ENCODE measurements at places on chromosomes 12 and 14.
A peak's percentile ranks its signal among the peaks of the same experiment; 100 is the strongest.

DNA sequence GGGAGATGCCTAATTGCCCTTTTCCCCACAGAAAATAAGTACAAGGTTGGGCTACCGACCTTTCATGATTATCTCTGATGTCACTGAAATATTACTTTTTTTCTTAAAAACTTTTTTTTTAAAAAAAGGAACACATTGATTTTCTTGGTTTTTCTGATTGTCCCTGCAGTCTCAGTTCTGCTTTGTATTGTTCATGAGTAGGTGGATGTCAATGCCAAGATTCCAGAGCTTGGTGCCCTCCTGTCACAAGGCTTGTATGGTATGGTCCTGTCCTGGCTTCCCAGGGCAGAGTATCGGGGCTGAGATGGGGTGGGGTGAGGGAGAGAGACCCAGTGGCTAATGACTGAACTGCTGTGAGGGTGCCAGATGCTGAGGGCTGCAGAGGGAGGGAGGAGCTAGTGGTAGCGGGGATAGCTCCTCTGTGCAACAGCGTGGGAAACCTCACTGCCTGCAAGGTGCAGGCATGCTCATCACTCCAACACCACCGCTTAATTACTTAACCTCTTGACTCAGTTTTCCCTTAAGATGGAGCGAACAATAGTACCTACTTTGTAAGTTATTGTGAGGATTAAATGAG, 4.4 kb upstream of the CTDSP2 start:
- no peaks in the 10 kb centered on the region for H3K36me3 ChIP-seq
- no peaks in the 10 kb centered on the region for H3K27me3 ChIP-seq
- no peak for DNase-seq
- peaks cover 28% of the 10 kb centered on the region for H3K4me1 ChIP-seq
- H3K27ac ChIP-seq: no peak overlapping the region

DNA sequence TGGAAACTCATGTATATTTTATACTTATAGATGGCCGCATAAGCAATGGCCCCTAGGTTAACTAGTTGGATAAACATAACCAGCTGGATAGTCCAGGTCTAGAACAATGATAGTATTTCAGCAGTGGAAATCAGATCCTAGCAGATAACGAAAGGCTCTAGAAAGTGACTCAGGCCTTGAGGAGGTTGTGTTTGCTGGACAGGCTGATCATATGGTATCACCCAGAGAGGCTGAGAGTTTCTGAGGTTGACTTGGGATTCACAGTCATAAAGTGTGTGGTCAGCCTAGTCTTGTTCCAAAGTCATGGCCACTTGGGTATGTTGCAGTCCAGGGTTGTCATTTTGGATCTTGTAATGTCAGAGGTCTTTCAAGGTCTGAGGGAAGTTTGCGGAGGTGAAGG, 16.8 kb downstream of the FLVCR2 start:
- H3K27me3 ChIP-seq: no peaks in the 10 kb centered on the region
- H3K36me3 ChIP-seq: peaks cover 5% of the 10 kb centered on the region
- no peaks in the 10 kb centered on the region for H3K4me1 ChIP-seq
- no peak for DNase-seq

GRCh38 chr12:62640910-62641448, 174.4 kb downstream of the MON2 start:
- H3K27me3 ChIP-seq: no peaks in the 10 kb centered on the region
- H3K4me3 ChIP-seq: no peak overlapping the region
- no peaks in the 10 kb centered on the region for H3K36me3 ChIP-seq
- H3K27ac ChIP-seq: peak overlapping the region; percentile 22
- peaks cover 15% of the 10 kb centered on the region for H3K4me1 ChIP-seq

GRCh38 chr14:99821519-99822508, 28.6 kb downstream of the EML1 start:
- peaks cover 12% of the 10 kb centered on the region for H3K4me1 ChIP-seq
- H3K27ac ChIP-seq: no peak overlapping the region
- no peak overlapping the region for H3K4me3 ChIP-seq
- peak; percentile 48 for DNase-seq
- H3K36me3 ChIP-seq: no peaks in the 10 kb centered on the region

DNA sequence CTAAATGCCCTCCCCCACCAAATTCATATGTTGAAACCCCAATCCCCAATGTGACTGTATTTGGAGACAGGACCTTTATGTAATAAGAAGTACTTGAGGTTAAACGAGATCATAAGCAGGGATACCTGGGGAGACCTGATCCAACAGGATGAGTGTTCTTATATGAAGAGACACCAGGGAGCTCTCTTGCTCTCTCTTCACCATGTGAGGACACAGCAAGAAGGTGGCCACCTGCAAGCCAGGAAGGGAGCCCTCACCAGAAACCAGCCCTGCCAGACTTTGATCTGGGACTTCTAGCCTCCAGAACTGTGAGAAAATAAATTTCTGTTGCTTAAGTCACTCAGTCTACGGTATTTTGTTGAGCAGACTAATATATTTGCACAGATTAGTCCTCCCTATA, 113.6 kb downstream of the NUAK1 start:
- no peaks in the 10 kb centered on the region for H3K36me3 ChIP-seq
- H3K27ac ChIP-seq: no peak overlapping the region
- H3K27me3 ChIP-seq: no peaks in the 10 kb centered on the region
- no peak overlapping the region for H3K4me3 ChIP-seq
- DNase-seq: no peak
- peaks cover 22% of the 10 kb centered on the region for H3K4me1 ChIP-seq

DNA sequence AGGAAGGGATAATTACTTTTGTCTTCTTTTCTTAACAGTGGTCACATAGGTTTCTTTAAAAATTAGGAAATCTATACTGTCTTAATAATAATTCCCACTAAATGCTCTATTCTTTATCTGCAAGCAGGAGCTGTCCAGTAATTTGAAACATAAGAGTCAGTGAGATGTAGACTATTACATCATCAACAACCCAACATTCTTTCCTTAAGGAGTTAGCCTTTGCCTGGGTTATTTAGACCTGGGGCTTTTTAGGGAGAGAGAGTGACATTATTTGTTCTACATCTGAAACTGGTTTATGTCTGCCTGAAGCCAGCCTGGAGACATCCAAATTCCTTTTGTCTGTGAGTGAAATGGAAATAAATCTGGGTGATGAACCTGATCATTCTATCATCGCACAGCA, 294.4 kb downstream of the TMTC2 start:
- H3K4me1 ChIP-seq: peaks cover 14% of the 10 kb centered on the region
- no peak overlapping the region for H3K4me3 ChIP-seq
- no peaks in the 10 kb centered on the region for H3K27me3 ChIP-seq
- H3K27ac ChIP-seq: no peak overlapping the region

GRCh38 chr12:106673141-106673540, 90.3 kb downstream of the RFX4 start:
- no peak overlapping the region for H3K4me3 ChIP-seq
- peaks cover 2% of the 10 kb centered on the region for H3K4me1 ChIP-seq
- H3K27ac ChIP-seq: no peak overlapping the region
- H3K36me3 ChIP-seq: no peaks in the 10 kb centered on the region

GRCh38 chr14:99616832-99617800, 13.1 kb upstream of the CCDC85C start:
- H3K4me3 ChIP-seq: no peak overlapping the region
- DNase-seq: no peak
- H3K36me3 ChIP-seq: no peaks in the 10 kb centered on the region
- H3K27ac ChIP-seq: peak overlapping the region; percentile 77
- H3K27me3 ChIP-seq: no peaks in the 10 kb centered on the region
- H3K4me1 ChIP-seq: peaks cover 31% of the 10 kb centered on the region

DNA sequence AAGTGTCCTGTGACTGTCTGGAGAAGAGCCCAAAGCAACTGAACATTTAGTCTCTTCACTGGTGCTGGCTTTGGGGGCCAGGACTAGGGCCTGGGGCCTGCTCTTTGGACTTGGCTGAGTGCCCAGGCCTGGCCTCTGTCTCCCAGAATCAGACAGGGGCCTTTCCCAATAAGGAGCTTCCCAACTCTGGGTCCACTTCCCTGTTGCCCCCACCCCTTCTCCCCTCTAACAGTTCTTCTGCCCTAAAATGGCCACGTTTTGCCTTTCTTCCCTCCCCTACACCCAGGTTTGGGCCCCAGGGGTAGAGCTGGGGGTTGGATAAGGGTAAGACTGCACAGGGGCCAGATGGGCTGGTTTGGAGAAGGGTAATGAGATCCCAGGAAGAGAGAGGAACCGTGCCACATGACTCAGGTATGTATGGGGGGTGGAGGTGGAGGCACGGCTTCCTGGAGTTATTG, 10.0 kb upstream of the ITGA5 start:
- DNase-seq: no peak
- H3K36me3 ChIP-seq: no peaks in the 10 kb centered on the region
- H3K27ac ChIP-seq: no peak overlapping the region
- peaks cover 15% of the 10 kb centered on the region for H3K27me3 ChIP-seq

DNA sequence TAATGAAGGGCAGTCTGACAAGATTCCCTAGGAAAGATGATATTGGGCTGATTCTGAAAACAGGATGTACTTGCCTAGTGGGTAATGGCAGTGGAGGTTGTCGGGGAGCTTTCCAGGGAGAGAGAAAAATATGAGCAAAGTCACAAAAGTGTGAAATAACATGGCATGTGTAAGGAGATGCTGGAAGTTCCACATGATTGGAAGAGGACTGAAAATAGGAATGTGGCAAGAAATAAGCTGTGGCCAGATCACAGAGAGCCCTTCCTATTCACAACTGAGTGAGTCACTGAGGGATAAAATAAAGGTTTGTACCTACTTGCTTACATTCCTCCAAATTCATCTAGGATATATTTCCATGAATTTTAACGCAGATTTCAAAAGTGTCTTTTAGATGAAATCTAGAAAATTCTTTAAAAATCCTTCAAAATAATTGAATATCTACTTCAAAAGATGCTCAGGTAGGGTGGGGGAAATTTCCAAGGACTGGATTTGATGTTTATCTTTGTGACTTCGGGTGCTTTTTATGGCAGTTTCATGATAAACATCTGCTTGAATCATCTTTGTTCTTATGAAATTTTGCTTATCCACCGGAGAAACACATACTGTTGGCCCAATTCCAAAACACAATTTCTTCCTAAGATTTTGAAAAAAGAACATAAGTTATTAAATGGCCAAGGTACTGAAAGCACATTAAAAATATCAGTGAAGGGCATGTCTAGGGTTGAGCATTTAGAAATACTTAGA, 36.3 kb upstream of the SLC2A13 start:
- no peak for DNase-seq
- H3K27ac ChIP-seq: no peak overlapping the region
- H3K4me3 ChIP-seq: no peak overlapping the region
- no peaks in the 10 kb centered on the region for H3K36me3 ChIP-seq
- H3K4me1 ChIP-seq: peaks cover 2% of the 10 kb centered on the region

DNA sequence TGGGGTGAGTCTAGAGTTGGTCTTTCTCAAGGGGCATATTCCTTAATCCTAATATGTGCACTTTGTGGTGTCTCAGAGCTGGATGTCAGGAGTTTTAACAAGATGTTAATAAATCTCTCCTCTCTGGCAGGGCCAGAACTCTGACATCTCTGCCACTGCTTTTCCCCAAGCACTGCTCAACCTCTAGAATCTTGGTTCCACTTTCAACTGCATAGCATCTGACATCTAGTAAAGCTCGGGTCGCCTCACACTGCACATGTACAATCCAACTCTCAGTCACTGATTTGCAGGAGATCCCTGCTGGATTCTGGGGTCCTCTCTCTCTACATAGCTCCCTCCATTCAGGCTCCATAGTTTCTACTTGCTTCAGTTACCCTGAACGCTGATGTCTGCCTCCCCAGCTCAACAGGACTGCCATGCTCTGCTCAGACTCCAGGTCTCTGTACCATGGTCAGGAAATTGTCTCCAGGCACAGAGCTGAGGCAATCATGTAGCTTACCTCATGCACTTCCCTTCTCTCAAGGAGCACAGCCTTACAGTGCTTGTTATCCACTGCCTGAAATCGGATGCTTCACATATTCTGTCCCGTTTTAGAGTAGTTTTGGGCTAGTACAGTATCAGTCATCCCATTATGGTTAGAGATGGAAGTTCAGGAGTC, 1.6 kb downstream of the PTCSC3 start:
- H3K4me3 ChIP-seq: no peak overlapping the region
- DNase-seq: no peak
- peaks cover 16% of the 10 kb centered on the region for H3K27me3 ChIP-seq
- H3K27ac ChIP-seq: no peak overlapping the region

DNA sequence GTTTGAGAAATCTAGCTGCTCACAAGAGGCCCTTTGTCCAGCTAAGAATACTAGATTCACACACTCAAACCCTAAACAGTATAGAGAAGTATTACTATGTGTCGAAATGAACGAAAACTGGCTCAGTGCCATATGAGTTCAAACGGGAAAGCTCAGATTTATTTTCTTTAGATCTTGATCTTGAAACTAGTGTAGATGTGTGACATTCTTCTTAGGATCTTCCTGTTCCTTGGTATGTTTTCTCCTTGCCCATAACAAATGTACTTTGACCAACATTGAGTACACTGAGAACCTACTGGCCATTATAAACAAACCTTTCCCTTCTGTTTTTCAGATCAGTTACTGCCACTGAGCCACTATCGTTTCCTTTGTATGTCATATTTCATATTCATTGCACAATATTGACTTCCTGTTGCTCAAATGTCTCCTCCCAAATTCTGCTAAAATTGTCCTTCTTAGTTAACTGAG, 21.3 kb downstream of the MYBPC1 start:
- peak overlapping the region; percentile 76 for H3K27ac ChIP-seq
- H3K36me3 ChIP-seq: no peaks in the 10 kb centered on the region
- no peak overlapping the region for H3K4me3 ChIP-seq
- DNase-seq: no peak
- H3K4me1 ChIP-seq: peaks cover 33% of the 10 kb centered on the region
- H3K27me3 ChIP-seq: no peaks in the 10 kb centered on the region

GRCh38 chr12:89161557-89161956, 190.7 kb downstream of the DUSP6 start:
- H3K4me1 ChIP-seq: peaks cover 6% of the 10 kb centered on the region
- no peak overlapping the region for H3K4me3 ChIP-seq
- no peak overlapping the region for H3K27ac ChIP-seq
- DNase-seq: no peak

DNA sequence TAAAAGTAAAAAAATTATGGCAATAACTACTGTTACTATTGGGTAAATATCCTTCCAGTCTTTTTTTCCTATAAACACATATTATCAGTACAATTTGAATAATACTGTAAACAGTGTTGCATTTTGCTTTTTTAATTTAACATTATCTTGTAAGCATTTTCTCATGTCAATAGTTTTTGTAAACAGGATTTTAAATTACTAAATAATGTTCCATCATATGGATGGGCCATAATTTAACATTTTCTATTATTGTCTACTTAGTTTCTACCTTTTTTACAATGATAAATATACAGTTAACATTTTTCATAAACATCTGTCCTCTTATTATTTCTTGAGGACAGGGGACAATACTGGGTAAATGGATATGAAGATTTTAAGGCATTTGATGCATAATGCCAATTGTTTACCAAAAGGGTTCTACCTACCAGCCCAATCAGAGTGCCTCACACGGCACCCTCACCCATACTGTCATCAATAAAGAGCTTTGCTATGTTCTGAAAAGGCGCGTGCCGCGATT, 759 bp upstream of the ACVR1B start:
- H3K4me1 ChIP-seq: peaks cover 33% of the 10 kb centered on the region
- no peaks in the 10 kb centered on the region for H3K36me3 ChIP-seq
- H3K27ac ChIP-seq: peak overlapping the region; percentile 78
- peak overlapping the region; percentile 84 for H3K4me3 ChIP-seq
- H3K27me3 ChIP-seq: peaks cover 35% of the 10 kb centered on the region

GRCh38 chr12:90036637-90037036, 328.0 kb upstream of the ATP2B1 start:
- no peak overlapping the region for H3K4me3 ChIP-seq
- no peak for DNase-seq
- peaks cover 13% of the 10 kb centered on the region for H3K36me3 ChIP-seq
- peaks cover 23% of the 10 kb centered on the region for H3K4me1 ChIP-seq
- no peak overlapping the region for H3K27ac ChIP-seq

All from mesothelial cell of epicardium (in vitro differentiated cells).